ENCODE measurements at places on chromosomes 12 and 14.

DNA sequence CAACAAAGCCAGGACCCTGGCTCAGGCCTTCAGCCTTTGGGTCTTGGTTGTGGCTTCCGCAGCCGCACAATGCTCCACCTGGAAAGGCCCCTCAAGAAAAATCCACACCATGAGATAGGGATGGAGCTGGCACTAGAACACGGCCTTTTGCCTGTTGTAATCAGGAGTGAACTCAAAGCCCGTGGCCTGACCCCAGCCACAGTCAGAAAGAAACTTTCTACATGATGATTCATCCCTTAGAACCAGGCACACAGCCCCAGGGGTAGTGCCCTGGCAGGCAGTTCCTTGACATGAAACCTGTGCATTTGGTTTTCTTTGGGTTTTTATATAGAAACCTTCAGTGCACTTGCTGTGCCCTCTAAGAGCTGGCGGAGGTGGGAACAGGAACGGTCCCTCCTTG is 5.1 kb downstream of the CLMN start:
- no peak for DNase-seq

GRCh38 chr12:8648576-8649205 is 13.9 kb downstream of the MFAP5 start:
- no peak for DNase-seq

- DNase-seq: no peak
These were observed 36.9 kb upstream of the SINHCAF start for GRCh38 chr12:31362759-31363415.

DNA sequence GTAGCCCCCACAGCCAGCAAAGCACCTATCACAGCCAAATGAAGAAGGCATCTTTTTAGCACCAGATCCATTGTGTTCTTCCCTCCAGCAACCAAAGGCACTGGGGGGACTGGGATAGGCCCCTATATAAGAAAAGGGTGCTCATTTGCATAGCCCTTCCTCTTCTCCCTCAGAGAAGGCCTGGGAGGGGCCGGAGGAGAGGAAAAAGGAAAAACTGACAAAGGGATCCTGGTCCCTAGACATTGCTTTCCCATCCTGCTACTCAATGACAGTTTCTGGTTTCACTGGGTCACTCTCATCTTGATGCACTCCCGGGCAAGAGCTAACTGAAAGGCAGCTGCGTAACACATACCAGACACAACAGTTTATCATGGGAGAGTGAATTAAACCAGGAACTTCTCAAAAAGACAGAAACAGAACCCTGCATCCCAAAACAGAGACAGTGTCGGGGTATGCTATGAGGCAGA is at the start of gene PMEL:
Gene PMEL, minus strand, starts transcription at position 102 of the 467 bp plus-strand sequence. Its CDS starts 31 bp downstream, at position 71.
- no peak for DNase-seq

DNA sequence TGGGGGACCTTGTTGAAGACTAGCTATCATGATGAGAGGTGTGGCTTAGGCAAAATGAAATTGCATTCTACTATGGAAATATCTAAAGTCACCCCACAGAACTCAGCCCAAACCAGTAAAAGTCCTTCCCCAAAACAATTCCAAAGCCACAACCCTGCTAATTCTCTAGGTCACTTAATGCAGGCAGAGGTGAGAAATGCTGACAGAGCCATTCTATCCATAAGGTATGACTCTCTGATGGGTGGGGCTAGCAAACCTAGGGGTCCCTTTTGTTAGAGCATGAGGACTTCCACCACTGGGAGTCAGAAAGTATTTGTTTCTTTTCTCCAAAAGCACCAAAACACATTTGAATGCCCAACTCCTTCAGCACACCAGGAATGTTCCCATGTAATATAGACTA is 12.7 kb upstream of the BMP4 start:
- no peak for DNase-seq

Measured in NCI-H1436 (cell line).